ENCODE measurements at places on chromosomes 11 and 22. TPM values are rescaled to one million over a fixed set of nuclear protein-coding genes. Genes with fewer than 3 reads are reported as not detected.

GRCh38 chr11:63673579-63673978 lies 2.4 kb upstream of the ATL3 start:
- no peak for DNase-seq

- DNase-seq = no peak
These were observed 4.6 kb downstream of the C11orf96 start for GRCh38 chr11:43947003-43947500.

DNA sequence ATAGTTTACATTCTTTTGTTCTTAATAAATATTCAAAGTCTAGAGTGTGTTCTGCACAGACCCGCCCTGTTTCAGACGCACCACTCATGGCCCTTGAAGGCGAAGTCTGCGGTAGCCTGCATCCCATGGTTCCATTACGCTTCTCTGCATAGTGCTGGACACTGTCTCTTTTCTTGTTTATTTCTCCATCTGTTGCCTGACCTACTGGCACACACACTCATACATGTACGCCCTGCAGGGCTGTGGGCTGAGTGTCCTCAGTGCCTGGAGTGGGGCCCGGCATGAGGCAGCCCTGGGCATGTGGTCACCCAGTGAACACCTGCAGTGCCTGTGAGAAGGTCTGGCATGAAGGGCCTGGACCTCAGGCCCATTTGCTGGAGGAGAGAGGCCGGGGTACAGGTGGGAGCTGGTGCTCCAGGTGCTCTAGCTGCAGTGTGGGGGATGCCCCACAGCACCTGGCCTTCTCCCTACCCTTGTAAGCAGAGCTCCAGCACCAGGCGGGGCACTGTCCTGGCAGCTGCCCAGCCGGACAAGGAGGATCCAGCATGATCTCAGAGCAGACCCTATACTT lies 404.1 kb downstream of the TBC1D22A start:
- no peak for DNase-seq

DNA sequence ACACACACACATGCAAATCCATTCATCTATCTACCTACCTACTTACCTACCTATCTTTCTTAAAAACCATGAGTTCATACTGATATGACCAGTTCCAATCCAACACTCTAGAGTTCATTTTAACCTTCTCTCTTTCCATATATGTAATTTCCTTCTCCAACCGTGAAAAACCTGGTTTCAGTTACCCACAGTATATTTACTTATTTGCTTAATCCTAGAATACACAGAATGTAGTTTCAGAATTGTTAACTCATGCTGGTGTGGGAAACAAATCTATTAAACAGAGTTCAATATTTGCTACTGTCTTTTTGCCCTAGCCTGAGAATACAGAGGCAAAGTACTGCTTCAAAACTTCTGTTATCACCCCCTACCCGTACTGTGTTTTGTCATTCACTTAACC lies 101.3 kb downstream of the RRM1 start:
- DNase-seq = no peak

DNA sequence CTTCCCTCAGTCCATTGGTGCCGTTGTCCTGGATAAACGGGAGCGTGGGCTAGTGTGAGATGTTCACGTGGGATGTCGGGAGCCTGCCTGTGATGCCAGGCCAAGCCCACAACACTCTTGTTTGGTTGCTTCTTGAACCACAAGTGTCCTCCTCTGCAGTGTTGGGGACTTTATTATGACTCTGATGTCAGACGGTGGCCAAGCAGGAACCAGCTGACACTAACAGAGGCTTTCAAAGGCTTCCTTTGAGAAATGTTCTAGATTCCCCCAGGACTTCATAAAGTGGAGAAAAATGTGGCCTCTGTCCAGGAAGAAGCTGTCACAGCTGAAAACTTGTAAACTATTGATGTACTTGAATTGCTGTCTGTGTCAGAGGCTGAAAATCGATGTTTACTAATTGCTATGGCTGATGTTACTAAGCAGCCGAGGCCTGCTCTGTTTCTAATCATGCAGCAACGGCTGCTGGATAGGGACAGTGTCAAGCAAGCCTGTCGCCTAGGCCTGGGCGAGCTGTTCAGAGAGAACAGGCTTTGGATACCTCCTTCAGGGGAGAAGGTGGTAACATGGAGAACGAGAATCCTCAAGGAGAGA lies 131.7 kb downstream of the TBC1D22A start:
- peak; percentile 67 for DNase-seq

GRCh38 chr11:65417702-65418430 lies 4.7 kb upstream of the NEAT1 start:
- DNase-seq = no peak

- DNase-seq = peak; percentile 100
These were observed at the start of gene PPARA for GRCh38 chr22:46150034-46150654. Gene PPARA, plus strand, starts transcription at chr22:46150526. Its CDS starts 47,858 bp downstream, at chr22:46198384.

GRCh38 chr11:120749395-120749794 lies 237.8 kb downstream of the GRIK4 start:
- DNase-seq = no peak

DNA sequence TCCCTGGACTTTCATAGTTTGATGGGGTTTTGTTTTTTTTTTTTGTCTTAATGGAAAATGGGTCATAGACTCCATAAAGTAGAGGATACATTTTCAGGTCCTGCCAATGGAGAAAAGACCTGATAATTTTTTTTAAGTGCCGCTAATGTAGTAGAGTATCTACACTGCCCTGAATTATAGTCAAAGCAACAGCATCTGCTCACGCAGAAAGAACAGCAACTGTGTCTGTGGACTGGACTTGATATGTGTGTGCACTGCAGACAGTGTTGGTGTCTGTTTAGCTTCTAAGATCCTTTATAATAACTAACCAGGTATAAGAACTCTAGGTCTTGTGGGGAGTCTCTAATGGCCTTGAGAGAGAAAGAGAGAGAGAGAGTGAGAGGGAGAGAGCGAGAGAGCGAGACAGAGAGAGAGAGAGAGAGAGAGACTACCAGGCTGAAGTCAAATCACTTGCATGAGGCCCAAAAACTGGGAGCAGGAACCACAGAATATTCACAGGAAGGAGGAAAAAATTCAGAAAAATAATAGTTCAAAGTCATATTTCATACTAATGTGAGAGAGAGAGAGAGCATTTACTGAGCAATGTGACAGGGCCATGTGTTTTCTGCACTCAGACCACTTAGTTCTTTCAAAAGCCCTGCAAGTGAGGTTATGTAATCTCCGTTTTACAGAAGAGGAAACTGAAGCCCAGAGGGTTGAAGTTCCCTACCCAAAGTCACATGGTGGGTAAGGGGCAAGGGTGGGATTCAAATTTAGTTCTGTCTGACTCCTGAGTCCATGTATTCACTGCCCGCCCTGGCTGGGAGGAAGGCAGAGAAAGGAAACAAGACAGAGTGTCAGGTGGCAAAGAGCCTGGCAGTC lies 8.6 kb upstream of the MIAT start:
- no peak for DNase-seq

GRCh38 chr22:24091551-24092420 lies 80.7 kb downstream of the CABIN1 start:
- DNase-seq = no peak

The PVALB gene
- not detected for total RNA-seq

The ANKK1 gene
- not detected for total RNA-seq

The MUC15 gene
- not detected for total RNA-seq

The YWHAH gene
- 255 TPM for total RNA-seq

The XKR3 gene
- not detected for total RNA-seq

All from frontal cortex (tissue), 4 donors.